ENCODE measurements at places on chromosomes 2 and 18.

DNA sequence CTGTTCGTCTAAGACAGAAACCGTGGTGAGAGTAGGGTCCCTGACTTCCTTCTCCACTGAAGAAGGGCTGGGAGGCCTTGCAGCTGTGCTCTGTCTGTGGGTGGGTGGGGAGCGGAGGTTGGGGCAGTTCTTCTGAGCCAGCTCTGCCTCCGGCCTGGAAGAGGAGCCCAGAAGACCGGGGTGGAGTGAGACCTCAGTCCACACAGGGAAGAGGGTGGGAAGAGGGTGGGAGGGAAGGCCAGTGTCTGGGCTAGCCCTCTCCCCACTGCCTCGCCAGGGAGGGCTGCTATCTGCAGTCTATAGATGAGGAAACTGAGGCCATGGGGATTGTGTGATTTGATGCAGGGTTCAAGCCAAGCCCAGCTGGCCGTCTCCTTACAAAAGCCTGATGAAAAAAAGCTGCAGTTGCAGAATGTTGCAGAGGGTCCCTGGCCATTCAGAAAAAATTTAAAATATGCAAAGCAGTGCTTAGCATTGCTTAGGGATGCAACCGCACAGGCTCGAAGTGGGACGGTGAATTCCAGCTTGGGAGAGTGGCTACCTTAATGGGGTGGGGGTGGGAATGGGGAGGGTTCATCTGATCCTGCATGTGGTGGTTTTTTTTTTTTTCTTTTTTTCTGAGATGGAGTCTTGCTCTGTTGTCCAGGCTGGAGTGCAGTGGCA is 181.6 kb upstream of the HS6ST1 start:
- DNase-seq: no peak

DNA sequence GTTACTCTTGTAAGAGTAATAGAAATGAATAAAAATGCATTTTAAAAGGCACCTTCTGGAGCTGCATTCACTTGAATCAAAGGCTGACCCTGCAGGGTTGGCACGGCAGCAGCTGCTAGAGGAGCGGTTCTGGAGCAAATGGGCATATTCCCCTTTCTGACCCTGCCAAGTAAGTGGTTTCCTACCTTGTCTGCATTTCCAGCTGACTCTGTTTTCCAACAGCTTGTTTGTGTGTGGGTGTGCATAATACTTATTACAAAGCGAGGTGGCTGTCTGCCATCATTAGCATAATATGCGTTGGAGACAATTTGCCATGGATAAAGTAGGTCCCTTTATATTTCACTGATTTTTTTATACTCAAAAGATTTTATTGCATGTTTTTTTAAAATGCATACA is 21.3 kb upstream of the TTN start:
- DNase-seq: no peak

DNA sequence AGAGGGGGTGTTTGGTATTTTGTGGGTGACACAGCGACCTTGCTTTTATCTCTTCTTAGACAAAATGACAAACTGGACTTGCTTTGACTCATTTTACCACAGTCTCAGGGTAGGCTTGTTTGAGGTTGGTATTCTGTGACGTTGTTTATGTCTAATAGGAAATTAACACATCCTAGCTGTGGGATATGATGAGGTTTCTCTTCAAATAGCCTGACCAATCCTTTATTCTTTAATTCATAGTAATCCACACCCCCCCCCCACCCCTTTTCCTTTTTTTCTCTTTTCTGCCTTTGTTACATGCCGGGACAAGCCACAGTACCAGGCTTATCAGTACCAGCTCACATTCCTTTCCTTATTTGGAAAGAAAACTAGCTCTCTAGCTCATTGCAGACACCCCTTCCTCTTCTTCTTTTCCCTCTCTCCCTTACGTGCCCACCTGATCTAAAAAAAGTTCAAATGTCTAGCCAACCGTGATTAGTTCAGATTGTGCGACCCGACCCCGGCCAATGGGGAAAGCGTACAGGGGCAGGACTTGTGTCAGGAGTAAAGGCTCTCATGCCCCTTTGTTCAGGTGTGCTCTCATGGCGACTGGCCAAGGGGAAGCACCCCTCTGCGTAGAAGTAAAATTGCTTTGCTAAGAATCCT is 52.2 kb upstream of the PTPRM start:
- DNase-seq: no peak

DNA sequence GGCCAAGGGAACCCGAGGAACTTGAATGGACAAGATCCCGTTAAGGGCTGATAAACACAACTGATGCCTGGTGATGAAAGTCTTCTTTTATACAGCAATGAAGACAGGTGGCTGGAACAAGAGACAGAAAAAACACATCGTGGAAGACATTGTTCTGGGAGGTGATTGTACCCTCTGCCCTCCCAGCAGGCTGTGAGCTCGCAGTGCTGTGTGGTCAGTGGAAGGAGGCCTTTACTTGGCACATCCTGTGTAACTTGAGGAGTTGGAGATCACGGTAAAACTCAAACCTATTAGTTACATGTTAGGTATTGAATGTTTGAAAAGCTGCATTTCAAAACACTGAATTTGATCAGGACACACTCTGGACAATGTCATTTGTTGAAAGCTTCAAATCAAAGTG is 249.9 kb upstream of the EPAS1 start:
- no peak for DNase-seq

- no peak for DNase-seq
Observed at GRCh38 chr2:17818235-17818815, 2.1 kb downstream of the MSGN1 start.

GRCh38 chr2:227324642-227324994 is 433 bp upstream of the MFF start:
- no peak for DNase-seq

DNA sequence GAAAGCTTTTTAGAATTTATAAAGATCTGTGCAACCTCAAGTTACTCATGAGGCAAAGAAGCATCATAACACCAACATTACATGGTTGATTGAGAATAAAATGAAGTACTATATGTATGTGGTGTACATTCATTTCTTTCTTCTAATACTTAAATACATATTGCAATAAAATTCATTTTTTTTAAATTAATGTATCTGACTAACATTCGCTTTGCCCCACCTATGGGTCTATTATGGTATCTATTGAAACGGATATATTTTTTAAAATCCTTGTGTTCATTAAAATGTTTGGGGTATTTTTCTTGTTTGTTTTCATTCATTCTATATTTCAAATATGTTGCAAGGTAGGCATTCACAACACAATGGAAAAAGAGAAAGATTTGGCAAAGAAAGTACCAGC is 237.5 kb downstream of the DSEL start:
- DNase-seq: no peak

- no peak for DNase-seq
Observed at GRCh38 chr2:159790323-159790722, 7.7 kb downstream of the CD302 start.

DNA sequence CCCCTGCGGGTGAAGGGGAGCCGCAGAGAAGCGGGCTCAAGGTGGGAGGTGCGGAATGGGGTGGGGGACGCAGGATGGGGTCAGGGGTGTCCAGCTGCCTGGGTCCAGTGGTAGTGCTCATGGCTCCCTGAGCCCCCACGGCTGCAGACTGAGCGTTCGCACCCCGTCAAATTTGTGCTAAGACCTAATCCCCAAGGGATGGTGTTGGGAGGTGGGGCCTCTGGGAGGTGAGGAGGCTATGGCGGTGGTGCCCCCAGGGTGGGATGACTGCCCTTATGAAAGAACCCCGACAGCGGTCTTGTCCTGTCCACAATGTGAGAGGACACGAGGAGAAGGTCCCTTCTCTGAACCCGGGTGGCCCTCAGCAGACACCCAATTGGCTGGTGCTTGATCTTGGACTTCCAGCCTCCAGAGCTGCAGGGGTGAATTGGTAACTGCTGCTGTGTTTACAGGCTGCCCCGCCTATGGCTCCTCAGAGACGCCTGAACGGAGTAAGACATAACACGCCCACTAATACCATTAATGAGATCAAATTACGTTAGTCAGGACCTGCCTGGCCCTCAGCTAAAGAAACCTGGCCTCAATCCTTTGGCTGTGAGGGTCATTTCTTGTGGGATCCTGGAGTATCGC is 42.6 kb downstream of the PXDN start:
- DNase-seq: no peak

DNA sequence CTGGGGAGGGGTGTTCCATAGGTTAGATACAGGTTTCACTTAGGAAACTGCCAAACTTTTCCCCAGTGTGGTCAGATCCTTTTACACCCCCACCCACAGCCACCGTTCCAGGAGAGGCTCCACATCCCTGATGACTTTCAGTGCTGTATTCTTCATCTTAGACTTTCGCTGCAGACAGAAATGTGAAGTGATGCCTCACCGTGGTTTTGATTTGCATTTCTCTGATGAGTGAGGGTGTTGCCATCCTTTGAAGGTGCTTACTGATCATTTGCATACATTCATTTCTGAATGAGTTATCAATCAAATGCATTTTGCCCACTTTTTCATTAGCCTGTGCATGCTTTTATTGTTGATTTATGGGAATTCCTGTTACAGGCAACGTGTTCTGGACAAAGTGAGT is 14.9 kb downstream of the COPS9 start:
- DNase-seq: no peak

DNA sequence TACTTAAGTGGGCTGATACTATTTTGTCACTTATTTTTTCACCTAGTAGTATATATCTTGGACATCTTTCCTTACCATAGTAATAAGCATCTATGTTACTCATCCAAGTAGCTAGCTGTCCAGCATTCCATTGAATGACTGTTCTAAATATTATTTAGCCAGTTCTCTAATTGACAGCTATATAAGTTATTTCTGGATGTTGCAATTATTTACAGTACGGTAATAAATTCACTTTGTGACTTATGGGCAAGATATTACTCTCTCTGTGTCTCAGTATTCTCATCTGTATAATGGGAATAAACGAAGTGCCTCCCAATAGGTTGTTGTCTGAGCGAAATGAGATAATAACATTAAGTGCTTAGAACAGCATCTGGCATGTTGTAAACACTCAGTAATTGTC is 46.6 kb upstream of the AGAP1 start:
- DNase-seq: no peak

DNA sequence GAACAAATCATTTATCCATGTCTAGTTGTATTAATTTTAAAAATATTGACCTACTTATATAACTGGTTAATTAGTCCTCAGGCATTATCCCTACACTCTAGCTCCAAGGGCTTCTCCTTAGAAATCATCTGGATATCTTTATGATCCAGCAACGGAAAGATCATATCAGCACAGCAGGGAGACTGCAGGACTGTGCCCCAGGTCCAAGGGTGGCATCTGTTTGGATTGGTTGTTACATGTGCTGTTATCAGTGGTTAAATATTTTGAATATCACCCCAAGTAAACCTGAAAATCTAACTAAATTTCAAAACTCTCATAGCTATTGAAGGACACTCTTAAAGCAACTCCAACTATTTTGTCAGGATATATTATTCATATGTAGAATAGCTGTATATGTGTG is 556.2 kb upstream of the ZEB2 start:
- no peak for DNase-seq

DNA sequence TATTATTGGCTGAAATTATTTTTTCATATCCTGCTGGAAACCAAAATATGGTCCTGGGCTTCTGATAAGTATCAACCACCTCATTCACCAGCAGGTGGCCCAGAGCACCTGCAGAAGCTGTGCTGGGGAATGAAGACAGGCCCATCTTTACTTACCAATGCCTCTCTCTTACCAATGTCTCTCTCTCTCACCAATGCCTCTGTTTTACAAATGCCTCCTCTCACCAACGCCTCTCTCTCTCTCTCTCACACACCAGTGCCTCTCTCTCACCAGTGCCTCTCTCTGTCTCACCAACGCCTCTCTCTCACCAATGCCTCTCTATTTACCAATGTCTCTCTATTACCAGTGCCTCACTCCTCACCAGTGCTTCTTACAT is 2.3 kb upstream of the MAL start:
- DNase-seq: no peak

DNA sequence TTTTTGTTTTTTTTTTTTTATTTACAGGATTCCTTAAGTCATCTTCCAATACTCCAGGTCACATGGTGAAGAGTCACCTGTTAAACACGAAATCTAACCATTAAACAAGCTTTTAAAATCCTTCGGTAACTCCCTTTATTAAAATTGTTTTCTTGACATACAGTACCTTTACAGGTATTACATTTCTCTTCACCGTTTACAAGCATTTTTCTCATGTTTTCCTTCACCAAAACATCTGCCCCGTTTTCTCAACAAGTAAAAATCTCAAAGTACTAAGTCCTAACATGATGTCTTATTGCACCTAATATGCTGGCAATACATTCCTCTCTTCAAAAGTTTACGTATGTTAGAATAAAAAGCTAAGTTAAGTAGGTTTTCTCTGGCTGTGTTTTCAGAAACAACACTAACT is 1.1 kb downstream of the PUM2 start:
- DNase-seq: no peak

DNA sequence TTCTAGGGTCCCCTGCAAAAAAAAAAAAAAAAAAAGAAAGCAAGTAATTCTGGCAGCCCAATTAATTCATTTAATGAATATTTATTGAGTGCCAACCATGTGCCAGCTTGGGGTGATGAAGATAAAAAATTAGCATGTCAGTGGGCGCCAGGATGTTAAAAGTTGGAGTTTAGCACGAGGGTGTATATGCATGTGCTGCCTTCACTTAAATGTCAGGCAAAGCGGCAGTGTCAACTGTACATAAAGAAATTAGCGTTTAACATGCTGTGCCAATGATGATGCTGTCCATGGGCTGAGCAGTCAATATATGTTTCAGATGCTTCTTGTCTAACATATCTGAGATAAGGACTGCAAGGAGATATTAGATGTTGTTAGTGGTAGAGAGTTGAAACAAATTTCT is 49.5 kb downstream of the ASAP2 start:
- no peak for DNase-seq

GRCh38 chr2:26068602-26069298 is 34.9 kb downstream of the RAB10 start:
- DNase-seq: peak; percentile 61

DNA sequence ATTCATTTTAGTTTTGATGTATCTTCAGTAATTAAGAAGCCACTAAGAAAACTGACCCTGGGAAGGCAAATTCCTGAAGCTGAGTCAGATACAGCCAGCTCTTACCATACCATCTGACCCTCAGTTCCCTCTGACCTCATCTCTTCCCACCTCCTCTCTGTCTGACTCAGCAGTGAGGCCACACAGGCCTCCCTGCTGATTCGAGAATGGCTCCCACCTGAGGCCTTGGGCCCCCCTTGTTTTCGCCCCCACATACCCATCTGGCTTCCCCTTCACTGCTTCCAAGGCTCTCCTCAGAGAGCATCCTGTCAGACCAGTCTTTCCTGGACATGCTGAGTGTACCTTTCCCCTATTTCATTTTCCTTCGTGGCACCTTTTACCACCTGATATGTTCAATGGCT is 71.0 kb upstream of the CYP1B1 start:
- DNase-seq: peak; percentile 82

DNA sequence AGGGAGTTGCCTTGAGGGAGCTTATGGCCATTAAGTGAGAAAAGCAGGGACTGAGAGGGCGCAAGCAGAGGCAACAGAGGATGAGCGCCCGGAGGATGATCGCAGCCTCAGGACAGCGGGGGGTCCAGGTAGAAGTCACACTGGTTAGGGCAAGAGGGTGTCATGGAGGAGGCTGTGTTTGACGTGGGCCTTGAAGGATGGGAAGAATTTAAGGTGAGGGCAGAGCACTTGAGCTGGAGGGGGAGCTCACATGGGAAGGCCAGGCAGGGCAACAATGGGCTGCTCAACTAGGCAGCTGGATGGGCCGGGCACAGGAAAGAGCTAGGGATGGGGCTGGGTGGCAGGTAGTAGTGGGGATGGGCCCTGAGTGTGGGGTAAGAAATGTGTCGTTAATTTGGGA is 31.9 kb downstream of the FAM228A start:
- no peak for DNase-seq
